ENCODE measurements at places on chromosomes 1 and 21.

GRCh38 chr1:87167157-87167789 lies 161.4 kb upstream of the LMO4 start:
- no peak for DNase-seq

DNA sequence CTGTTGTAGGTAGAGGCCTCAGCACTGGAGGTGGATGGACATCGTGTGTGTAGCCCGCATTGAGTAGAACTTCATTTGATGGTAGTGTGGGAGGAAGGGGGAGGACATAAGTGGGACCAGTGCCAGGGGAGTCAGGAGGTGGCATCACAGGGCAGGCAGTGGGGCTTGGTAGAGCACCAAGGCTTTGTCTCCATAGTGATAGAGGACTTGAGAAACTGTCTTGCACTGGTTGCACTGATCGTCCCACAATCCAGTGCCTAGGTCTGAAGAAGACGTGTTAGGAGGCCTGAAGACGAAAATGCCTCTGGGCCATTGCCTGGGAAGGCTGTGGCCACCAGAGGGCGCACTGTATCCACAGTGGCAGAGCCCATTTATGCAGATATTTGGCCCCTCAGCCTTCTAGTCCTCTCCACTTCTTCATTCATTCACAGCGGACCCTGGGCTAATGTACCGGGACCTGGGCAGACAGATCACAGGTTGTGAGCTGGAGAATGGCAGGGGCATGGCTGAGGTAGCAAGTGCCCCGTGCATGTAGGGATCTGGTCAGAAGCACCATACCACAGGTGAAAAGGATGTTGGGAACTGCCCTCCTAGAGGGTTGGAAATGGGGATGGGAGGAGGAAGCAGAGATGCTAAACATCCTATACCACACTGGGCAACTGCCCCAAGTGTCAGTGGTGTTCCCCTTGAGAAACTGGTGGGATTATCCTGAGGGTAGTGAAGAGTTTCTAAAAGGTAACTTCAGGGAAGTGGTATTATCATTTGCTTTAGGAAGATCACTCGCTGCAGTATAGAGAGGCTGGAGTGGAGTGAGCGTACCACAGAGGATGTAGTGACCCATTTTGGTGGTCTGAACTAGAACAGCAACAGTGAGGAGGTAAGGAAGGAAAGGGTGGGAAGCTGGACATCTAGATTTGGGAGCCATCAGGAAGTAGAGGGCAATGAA lies 95.3 kb downstream of the PIK3R3 start:
- peak; percentile 47 for DNase-seq

DNA sequence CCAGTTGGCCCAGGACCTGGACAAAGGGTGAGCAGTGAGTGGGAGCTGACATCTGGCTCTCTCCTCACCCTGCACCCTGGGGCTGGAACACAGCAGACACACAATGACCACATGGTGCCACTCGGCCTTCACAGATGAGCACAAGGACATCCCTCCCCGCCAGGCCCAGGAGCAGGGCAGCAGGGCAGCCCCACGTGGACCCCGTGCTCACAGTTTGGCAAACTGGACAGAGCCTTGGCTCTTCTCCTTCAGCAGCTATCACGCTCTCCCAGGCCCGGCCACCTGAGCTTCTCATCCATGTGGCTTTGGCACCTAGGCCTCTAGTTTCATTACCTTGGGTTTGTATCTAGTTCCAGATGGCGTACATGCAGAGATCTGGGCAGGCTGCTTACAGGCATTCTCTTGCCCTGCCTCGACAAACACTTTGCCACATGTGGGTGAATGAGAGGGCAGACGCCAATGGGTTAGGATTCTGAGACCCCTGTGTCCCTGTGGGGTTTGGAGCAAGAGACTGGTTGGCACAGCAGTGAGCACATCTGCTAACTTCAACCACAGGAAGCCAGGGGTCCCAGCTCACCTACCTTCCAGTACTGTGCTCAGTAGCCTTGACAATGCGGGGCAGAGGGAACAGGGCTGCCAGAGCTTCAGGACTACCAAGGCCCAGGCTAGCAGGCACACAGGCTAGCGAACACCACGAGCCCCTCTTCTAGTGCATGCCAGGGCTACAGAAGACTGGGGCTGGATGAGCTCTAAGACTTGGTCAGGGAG lies 3.4 kb upstream of the PTPRF start:
- DNase-seq = no peak

DNA sequence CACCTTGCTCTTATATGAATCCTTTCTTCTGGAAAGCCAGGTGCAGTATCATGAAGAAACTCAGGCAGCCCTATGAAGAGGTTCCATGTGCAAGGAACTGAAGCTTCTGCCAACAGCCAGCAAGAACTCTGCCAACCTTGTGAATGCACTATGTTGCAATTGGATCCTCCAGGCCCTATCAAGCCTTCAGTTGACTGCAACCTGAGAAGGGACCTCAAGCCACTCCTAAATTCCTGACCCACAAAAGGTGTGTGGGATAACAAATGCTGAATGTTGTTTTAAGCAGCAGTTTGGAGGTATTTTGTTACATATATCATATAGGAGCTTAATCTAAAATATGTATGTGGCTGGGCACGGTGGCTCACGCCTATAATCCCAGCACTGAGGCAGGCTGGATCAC lies 84.0 kb downstream of the RERE start:
- no peak for DNase-seq

DNA sequence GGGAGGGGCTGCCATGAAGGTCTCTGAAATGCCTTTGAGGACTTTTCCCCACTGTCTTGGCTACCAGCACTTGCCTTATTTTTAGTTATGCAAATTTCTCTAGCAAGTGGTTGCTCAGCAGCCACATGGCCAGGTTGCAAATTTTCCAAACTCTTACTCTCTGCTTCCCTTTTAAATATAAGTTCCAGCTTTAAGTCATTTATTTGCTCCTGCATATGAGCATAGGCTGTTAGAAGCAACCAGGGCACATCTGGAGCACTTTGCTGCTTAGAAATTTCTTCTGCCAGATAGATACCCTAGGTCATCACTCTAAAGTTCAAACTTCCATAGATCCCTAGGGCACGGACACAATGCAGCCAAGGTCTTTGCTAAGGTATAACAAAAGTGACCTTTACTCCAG lies 44.8 kb downstream of the DDAH1 start:
- no peak for DNase-seq

- DNase-seq = no peak
Observed at GRCh38 chr1:94819945-94820746, at the start of gene SLC44A3. Gene SLC44A3, plus strand, starts transcription at chr1:94820357. Its CDS starts 95 bp downstream, at chr1:94820452.

GRCh38 chr1:58119971-58120370 lies 426.6 kb downstream of the OMA1 start:
- DNase-seq = no peak

- no peak for DNase-seq
Observed at GRCh38 chr1:221809091-221810029, 67.5 kb upstream of the DUSP10 start.

- no peak for DNase-seq
Observed at GRCh38 chr1:81304187-81304586, 496.5 kb upstream of the ADGRL2 start.

DNA sequence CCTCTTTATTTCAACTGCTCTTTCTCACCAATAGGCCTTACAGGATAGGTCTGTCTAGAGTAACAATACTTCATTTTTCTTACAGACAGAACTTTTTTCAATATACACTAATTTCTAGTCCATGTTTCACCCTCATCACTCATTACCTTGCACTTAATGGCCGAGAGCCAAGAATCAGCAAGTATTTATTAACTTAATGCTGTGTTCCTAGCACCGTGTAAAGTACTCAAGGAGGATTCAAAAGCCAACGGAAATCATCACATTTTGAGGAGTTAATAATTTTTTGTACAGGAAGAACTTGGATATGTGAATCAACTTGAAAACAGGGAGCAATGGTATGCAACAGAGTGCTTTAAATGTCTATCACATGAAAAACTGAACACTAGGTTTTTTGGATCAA lies 102.0 kb downstream of the PTPN14 start:
- no peak for DNase-seq

- no peak for DNase-seq
Observed at GRCh38 chr1:27416387-27417111, 24.1 kb downstream of the GPR3 start.

GRCh38 chr1:60949154-60949825 lies 133.1 kb upstream of the NFIA start:
- DNase-seq = no peak

GRCh38 chr1:55339681-55340080 lies 124.5 kb upstream of the USP24 start:
- no peak for DNase-seq

DNA sequence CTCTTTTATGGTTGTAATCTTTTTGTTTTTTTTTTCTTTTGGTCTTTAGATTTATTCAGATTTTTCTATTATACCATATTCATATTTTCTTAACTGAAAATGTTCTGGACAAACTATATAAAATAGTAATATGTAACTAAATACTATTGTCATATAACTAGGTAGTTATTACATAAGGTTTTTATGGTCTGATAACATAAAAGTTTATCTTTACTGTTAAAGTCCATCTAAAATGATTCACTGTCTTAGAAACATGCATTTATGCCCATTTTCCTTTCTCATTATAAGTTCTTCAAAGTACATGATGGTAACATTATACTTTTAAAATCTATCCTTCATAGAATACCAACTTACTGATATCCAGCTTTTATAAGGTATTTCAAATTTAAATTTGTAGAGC lies 29.1 kb downstream of the IARS2 start:
- no peak for DNase-seq

- DNase-seq = no peak
Observed at GRCh38 chr1:155553349-155553748, 9.3 kb downstream of the ASH1L start.

- DNase-seq = no peak
Observed at GRCh38 chr21:35360870-35361570, 311.9 kb upstream of the RUNX1 start.

- no peak for DNase-seq
Observed at GRCh38 chr1:109762821-109763645, 690 bp downstream of the EPS8L3 start.

DNA sequence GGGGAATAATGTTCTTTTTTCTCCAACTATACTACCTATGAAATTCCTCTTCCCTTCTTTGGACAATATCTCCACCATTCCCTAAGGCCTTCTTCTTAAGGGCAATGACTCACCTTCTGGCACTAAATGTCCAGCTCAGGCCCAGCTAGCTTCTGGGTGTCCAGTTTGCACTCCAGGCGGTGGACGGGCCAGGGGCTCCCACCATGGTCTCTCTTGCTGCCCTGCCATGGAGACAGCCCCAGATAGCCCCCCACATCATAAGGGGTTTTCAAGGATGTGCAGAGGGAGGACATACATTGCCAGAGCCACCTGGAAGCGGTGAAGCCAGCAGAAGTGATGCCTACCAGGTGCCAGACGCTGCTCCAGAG lies 43.8 kb downstream of the C1orf198 start:
- DNase-seq = no peak

GRCh38 chr1:53176452-53177208 lies 20.0 kb upstream of the CPT2 start:
- no peak for DNase-seq

DNA sequence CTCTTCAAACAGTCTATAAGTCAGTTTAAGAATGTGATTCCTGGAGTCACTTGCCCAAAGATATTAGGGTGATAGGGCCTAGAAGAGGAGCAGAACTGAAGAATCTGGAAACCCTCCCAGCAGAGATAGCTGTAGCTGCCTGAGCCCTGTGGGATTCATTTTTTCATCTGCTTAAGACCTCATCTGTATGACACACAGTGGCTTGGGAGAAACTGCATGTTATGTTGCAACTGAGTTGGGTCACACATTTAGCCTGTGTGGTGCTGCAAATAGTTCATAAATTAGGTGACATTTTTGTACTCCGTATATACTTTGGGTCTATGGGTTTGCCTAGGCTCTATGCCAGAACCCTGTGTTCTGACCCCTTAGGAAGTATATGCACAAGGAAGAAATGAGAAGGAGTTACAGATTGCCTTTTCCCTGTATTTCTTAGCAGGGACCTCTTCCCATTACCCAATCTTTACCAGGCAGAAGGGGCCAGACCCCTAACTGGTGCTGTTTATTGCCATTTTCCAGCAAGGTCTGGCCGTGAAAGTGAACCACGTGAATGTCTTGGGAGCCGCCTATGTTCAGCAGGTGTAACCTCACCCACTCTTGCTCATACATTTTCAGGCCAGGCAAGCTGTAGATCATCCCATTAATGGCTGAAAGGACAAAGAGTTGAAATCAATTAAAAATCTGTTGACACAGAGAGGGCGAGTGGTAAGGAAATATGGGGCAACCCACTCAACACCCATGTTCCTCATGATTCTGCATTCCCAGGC lies 41.9 kb upstream of the SLC19A2 start:
- DNase-seq = no peak

GRCh38 chr1:11168731-11169130 lies 20.4 kb upstream of the ANGPTL7 start:
- no peak for DNase-seq

- no peak for DNase-seq
Observed at GRCh38 chr1:155202198-155202597, 5.5 kb downstream of the THBS3 start.

DNA sequence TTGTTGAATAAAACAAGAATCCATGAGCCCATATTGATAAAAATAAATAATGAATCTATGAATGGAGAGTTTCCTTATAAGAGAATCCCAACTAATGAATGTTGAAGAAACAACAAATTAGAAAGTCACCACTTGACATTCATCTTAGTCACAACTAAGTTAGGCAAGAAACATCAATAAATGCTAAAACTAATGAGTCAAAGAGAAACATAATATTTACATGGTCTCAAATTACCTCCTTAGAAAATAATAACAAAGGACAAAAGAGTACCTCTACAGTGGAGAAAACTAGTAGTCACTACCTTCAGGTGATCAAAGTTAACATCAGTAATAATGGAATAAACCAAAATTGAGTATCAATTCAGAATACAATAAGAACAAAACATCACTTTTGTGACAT lies 93.5 kb downstream of the AKT3 start:
- no peak for DNase-seq

DNA sequence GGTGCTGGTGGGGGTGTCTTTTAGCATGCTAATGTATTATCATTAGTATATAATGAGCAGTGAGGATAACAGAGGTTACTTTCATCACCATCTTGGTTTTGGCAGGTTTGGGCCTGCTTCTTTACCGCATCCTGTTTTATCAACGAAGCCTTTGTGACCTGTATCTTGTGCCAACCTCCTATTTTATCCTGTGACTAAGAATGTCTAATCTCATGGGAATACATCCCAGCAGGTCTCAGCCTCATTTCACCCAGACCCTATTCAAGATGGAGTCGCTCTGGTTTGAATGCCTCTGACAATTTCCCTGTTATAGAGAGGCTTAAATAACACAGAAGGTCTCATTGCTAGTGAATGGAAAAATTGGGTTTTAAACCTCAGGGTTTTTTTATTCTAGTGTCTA lies 300.8 kb upstream of the PROX1 start:
- no peak for DNase-seq

DNA sequence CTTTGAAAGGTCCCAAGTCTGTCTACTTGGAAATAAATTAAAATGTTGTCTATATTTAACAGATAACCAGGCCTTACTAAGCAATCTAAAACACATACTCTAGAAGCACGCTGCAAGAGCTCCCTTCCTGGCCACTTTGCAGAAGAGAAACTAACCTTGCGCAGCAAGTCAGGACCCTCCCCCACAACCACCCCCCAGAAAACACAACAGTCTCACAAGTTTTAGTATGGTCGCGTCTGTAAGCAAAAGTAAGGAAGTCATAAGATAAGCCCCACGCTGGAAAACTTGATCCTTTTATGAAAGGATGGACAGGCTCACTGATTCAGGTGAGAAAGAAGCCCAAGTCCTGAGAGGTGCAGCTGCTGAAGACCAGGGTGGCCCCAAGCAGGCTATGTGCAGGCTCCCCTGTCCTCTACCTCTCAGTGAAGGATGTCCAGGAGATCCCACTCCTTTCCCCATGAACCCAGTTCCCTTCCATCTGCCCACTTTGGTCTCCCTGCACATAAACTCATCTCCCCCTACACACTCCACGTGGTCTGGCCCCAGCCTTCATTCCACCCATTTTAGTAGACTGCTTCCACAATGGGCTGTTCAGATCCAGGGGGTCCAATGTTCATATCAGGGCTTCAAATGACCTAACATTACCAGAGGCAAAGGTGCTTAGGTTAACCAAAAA lies 23.8 kb downstream of the HIVEP3 start:
- DNase-seq = no peak
